ENCODE measurements at places on chromosomes 12 and 14.

DNA sequence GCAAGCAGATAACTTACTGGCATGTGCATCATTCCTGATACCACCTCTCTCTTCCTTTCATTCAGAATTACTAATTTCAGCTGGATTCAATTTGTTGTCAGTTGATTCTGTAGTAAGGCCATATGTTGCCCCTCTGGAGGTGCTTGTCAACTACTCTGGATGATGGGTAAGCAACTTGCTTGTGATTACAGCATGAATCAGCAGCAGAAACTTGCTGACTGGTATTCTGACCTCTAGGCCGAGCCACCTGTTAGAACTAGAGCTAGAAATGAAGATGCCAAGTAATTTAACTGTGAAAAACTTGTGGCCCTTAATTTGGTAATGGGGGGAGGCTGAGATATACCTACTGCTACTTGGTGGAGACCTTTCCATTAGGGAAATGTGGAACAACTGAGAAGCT, 5.1 kb downstream of the RNF10 start:
- DNase-seq, result no peak

DNA sequence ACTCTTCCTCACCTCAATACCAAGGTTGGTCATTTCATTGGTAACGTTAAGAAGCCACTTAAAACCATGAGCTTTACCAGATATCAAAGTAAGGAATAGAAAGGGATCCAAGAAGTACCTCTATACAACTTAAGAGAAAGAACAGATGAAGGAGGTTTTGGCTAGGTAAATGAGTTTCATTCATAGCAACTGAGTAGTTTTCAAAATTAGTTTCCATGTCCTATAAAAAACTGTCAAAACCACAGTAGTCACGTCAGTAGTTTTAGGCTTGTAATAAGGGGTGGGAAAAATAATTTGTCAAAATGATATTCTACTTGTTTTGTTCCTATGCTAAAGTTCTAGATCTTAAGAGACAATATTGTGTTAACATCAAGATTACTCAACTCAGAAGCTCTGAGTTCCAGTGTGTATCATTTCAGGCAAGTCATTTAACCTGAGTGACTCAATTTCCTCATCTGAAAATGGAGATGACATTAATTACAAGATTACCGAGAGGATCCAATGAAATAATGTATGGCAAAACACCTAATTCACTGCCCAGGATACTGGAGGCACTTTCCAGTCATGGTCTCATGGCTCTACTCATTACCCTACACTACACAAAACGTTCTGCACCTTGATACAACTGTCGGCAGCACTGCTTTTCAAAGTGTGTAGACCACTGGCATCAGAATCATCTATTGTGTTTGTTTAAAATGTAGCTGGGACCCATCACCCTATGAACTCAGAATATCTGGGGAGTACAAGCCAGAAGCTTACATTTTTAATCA, 24.1 kb upstream of the SLC6A13 start:
- DNase-seq, result no peak

DNA sequence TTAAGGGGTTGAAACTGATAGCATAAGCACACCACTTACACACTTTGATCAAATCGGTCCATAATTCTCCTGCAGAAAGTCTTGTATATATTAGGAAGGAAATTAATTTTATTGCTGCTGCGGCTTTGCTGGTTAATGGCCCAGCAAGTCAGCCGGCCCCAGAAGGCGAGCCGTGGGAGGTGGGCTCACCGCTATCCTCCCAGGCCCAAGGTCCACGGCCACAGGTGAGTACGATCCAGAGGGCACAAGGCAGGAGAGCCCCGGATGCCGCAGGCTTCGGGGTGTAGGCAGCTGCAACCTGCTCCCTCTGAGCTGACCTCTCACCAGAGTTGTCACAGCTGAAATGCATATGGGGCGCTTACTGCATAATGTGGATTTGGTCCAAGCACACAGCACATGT, 165.7 kb downstream of the TBX5 start:
- DNase-seq, result no peak

- peak; percentile 30 for DNase-seq
These were observed 5.3 kb upstream of the FOXN3 start for GRCh38 chr14:89422181-89422951.

DNA sequence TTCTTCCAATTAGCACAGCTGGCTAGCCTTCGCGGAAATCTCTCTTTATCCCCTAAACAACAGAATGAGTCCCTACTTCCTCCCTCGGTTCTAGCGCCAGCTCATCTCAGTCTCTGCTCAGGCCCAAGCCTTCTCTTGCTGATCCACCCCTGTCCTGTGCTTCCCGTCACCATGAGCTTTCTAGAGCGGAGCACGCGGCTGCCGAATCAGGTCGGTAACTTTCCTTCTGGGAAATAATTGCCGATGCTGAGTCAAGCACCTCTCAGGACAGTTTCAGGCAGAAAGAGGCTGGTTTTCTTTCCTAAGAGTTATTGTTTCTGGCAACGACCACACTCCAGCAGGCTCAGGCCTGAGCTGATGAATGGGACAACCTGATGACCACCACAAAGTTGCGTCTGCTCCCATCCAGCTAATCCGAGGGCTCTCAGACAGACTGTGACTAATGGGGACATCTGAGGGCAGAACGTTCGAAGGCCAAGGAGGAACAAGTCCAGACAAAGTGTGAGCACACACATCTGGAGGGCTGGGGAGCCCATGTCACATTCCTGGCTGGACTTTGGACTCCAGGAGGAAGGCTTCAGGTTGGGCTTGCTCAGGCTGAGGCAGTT, 13.6 kb upstream of the GPR68 start:
- no peak for DNase-seq

GRCh38 chr12:104695453-104696148, 238.9 kb downstream of the CHST11 start:
- DNase-seq, result no peak

DNA sequence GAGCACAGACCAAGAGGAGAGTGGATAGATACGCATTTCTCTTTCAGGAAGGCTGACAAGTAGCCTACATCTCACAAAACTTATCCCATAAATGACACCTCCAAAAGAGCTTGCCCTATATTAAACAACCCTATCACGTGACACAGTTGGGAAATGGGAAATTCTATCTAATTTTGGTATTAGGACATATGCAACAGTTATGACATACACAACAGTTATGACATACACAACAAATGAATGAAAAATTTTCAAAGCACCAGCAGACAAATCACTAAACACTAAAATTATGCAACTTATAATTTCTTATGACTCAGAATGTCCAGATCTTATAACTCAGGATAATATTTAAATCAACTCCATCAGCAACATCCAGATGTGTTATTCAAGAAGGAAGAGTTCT, 54.1 kb downstream of the DUSP16 start:
- DNase-seq, result no peak

GRCh38 chr12:105212438-105212837, 23.5 kb downstream of the APPL2 start:
- DNase-seq, result no peak

DNA sequence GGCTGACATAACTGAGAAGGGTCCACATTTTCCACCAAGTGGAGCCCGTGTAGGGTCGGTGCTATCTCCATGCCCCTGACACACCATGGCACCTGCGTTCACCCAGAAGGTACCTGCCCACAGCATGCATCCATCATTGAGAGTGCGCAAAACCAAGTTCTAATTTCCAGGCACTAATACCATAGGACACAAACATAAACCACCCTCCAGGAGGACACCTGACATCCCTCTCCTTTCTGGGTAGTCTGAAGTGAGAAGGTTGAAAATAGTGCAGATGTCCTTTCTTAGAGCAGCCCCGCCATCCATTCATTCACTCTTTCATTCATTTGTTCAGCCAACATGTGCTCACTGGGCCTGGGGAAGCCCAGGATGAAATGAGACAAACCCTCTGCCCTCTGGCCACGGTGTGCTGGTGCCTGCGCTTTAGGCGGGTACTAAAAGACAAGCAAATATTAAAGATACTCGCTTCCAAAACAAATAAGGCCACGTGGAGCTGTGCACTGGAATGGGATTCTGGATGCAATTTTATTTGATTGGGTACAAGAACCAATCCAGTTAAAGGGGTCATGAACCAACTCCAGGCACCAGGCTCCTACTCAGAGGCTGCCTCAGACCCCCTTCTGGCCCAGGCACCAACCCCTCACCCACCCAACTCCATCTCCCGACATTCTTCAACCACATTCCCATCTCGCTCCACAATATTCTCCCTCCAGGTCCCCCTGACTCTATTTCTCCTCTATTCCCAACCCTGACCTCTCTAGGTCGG, 1.2 kb downstream of the TTC7B start:
- DNase-seq, result no peak

DNA sequence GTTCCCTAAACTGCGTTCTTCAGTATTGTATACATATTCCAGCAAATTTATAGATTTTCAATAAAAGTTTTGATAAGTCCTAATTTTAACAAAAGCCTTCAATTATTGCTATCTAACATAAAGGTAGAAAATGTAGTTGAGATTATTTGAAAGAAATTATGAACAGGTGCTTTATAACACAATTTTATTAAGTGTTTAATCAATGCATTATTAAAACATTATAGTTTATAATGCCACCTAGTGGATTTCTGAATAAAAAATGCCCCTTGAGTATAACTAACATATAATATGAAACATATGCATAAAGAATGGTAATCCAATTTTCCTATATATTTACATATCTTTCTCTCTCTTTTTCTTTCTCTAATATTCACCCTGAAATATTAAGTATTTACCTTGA, 515.3 kb downstream of the SLC6A15 start:
- DNase-seq, result no peak

DNA sequence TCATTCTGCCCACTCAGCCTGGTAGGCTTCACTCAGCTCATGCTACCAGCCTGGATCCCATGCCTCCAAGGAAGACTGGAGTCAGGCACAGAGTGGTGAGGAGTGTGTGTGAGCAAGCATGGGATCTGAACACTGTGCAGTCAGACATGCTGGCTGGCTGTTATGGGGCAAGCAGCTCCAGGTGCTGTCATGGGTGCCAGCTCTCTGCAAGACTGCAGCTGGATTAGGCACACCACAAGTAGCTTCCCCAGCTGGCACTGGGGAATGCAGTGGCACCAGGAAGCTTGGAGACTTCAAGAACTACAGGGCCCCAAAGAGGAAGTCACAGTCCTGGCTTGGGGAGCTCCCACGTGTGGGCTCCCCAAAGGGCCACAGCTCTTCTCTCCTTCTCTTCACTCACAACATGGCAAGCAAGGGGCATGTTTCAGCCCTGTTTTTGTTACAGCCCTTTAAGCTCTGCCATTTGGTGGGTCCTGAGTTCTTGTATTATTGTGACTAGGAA, 202.5 kb downstream of the VRK1 start:
- DNase-seq, result no peak

GRCh38 chr12:89618113-89618862, 90.3 kb downstream of the ATP2B1 start:
- no peak for DNase-seq

DNA sequence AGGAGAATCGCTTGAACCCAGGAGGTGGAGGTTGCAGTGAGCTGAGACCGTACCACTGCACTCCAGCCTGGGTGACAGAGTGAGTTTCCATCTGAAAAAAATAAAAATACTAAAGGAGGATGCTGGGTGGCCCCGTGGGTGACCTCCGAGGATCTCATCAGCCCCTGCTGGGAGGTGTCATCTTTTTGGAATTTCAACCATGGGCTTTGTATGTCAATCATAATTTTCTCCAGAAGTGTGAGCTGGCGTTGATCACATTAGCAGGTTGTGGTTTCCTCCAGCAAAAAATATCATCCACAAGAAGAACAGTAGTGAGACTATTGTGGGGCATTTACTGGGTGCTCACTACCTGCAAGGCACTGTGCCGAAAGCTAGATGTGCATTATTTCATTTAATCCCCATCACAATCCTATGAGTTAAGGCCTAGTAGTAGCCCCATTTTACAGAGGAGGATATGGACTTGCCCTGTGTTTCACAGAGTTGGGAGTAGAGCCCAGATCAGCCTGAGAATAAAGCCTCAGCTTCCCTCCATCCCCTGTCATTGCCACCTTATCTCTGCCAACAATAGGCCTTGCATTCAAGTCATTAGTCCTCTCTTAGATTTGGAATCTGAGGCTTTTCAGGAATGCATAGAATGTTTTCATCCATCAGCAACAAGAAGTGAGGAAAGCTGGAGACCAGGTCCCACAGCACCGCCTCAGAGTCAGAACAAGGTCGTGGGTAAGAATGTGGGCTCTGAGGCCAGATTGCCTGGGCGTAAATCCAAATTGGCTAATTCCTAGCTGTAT, 39.8 kb downstream of the SVOP start:
- DNase-seq, result peak; percentile 85
